ENCODE measurements at places on chromosomes 5 and 9.

DNA sequence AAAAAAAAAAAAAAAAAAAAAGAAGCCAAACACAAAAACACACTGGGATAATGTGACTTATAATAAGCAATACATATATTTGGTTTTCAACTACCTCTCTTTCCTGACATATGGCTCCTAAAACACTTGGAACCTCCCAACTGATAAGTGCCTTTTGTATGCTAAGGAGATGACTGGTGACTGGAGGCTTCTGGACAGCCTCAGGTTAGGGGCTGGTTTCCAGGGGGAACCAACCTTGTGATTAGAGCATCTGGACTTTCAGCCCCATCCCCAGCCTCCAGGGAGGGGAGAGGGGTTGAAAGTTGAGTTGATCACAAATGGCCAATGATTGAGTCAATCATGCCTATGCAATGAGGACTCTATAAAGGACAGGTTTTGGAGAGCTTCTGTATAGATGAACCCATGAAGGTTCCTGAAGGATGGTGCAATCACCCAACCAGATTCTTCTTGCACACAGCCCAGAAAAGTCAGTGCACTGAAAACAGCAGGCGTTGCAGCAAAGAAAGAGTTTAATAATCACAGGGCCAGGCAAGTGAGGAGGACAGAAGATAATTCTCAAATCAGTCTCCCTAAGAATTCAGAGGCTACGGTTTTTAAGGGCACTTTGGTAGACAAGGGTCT is 276.7 kb downstream of the AUH start:
- no peak for DNase-seq

- no peak for DNase-seq
Observed at GRCh38 chr9:89183146-89183545, 4.5 kb upstream of the SHC3 start.

DNA sequence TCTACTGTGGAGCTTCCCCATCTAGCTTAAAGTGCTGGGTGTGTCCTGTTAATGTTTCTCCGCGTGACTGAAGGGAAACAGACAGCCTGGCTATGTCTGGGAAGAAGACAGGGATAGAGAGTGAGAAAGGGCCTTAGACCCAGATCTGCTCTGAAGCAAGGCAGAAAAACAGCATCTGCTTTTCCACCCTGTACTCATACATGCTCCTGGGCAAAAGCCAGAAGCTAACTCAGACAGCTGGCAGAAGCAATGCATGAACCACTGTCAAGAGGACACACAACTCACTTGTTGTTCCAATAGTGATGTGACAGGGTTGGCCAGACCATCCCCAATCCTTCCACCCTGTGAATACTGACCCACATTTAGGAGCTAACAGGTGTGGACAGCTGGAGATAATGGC is 63.3 kb downstream of the DPYSL3 start:
- no peak for DNase-seq

GRCh38 chr9:93891050-93891449 is 64.1 kb downstream of the BARX1 start:
- DNase-seq: no peak

DNA sequence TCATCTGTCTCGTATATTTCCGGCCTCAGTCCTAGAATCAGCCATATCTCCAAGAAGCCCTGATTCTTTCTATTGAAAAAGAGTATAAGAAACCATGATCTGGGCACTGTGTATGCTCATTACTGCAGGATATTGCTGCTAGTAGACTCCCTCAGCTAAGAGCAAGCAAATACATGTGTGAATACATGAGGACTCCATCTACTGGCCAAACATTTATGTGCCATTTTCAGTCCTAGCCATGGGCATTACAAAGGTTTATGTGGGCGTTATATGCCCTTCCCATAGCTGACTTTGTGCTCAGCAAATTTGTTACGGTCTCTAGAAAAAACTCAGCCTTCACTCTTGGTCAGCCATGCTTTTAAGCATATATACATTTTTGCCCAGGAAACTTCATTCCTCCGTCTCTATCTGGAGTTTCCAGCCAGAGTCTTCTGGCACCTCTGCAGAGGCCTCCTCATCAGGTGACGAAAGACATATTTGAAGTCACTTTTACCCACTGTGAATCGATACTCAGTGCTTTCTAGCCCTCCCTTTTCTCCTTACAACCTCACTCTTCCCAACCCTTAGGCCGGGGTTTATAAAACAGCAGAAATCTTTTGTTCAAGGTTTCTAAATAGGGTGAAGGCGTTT is 1495.6 kb upstream of the CDH6 start:
- peak; percentile 80 for DNase-seq
